ENCODE measurements at places on chromosomes 4 and X.
A peak's percentile ranks its signal among the peaks of the same experiment; 100 is the strongest.

DNA sequence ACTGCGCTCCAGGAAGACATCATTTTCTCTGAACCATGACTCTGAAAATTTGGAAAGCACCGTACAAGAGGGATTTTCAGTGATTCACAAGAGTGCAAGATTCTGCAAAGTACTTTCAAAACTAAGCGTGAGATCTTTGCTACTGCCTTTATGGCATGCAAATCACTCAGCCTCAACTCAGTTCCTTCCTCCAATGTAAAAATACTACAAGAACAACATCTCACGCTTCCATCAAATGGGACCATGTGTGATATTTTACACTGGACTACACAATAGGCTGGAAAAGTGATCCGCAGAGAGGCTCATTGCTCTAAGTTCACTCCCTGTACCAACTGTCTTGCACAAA is 674 bp upstream of the IL15 start:
- no peak for DNase-seq

GRCh38 chr4:85929961-85930665 is 429.7 kb downstream of the MAPK10 start:
- peak; percentile 60 for DNase-seq

DNA sequence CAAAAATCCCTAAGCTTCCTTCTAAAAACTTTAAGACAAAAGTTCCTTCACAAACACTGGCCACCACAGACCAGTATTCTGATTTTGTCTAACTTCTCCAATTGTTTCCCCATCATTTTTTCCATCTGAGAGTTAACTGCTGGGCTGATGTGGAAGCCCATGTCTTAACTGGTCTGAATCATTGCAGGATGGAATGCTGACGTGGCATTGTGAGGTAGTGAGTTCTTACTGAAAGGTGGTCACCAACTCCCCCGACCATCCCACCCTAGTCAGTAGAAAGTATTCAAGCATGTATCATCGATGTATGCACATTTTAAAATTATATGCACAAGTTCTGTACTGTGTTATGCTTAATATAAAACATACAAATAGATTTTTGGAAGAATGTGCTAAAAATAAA is 99.1 kb upstream of the SMIM10 start:
- DNase-seq: no peak

DNA sequence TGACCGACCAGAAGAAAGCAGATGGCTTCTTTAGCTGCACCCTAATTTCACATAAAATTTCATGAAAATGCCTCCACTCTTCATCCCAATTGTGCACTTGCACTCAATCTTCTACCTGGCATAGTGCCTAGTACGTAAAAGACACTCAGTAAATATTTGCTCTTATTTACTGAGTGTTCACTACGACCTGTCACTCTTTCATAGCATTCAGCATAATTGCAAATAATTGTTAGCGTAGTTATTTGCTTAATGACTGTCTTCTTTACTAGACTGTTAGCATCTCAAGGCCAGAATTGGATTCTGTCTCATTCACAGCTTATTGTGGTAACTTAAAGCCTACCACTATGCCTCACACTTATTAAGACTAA is 130.2 kb downstream of the ENOX2 start:
- DNase-seq: no peak

GRCh38 chrX:133789829-133790228 is 195.6 kb downstream of the GPC3 start:
- DNase-seq: no peak

DNA sequence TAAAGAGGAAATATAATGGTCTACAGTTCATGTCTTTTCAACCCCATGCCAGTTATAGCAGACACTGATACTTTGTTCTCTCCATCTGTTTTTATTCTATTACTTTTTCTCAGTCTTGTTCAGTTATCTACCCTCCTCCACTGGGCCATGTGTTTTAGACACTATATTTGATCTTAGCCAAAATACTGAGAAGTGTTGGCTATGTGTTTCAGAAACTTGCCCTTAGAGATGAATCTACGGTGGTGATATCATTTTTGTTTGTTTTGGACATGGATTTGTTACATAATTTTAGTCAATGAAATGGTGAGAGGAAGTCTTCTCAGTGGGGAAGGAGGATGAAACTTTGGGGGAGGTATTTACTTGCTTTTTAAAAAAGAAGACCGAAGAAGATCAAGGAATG is 211.5 kb upstream of the DDX53 start:
- DNase-seq: no peak

All from kidney glomerular epithelial cell (primary cell).